Osteoblast (primary cell): ENCODE measurements at places on chromosomes 3 and 15. TPM values are rescaled to one million over a fixed set of nuclear protein-coding genes. Genes with fewer than 3 reads are reported as not detected.

NPAP1 gene
- total RNA-seq, result not detected in 2 replicates

ASB7 gene
- total RNA-seq, result 17.1 and 18.1 TPM in 2 replicates

IREB2 gene
- total RNA-seq, result 26.8 and 27.1 TPM in 2 replicates

COL6A6 gene
- total RNA-seq, result under 0.01 TPM in 2 replicates

SOX2 gene
- total RNA-seq, result not detected in 2 replicates

AMOTL2 gene
- 205 and 300 TPM in 2 replicates for total RNA-seq

CPB1 gene
- 1.1 and 1.8 TPM in 2 replicates for total RNA-seq

GOLGA6A gene
- under 0.01 TPM in 1 of 2 replicates, not detected in the other for total RNA-seq

CTSH gene
- total RNA-seq, result 4.7 and 8.8 TPM in 2 replicates

SLC6A1 gene
- not detected in 2 replicates for total RNA-seq

SAXO2 gene
- 1.1 and 6.2 TPM in 2 replicates for total RNA-seq

SCAMP2 gene
- 23.9 and 28.3 TPM in 2 replicates for total RNA-seq

SH2D7 gene
- not detected in 2 replicates for total RNA-seq

UROC1 gene
- not detected in 2 replicates for total RNA-seq

OSTN gene
- under 0.01 TPM in 1 of 2 replicates, not detected in the other for total RNA-seq

TBC1D2B gene
- 57.8 and 58.3 TPM in 2 replicates for total RNA-seq

NUDT16 gene
- 10.0 and 10.1 TPM in 2 replicates for total RNA-seq

IL16 gene
- 6.5 and 7.1 TPM in 2 replicates for total RNA-seq
